Gastroesophageal sphincter (tissue), 4 donors: ENCODE measurements at places on chromosomes 7 and 10.

GRCh38 chr10:12921163-12921562, 80.3 kb downstream of the CCDC3 start:
- ATAC-seq: no peak

DNA sequence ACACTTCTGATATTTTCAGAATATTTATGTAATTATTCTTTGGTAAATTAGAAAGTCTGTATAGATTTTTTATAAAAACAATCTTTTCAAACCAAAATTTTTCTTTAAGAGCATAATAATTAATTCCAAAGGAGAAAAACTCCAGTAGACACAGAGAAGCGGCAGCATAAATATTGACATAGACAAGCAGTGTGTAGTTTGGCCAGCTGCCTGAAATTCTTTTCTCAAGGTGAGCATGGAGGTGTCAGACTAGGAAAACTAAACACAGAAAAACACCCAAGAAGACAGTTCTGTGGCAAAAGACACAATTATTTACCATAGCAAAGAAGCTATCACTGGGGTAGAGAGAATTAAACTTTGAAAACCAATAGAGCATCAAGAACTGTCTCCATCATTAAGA, 82.4 kb downstream of the KLF6 start:
- no peak for ATAC-seq

DNA sequence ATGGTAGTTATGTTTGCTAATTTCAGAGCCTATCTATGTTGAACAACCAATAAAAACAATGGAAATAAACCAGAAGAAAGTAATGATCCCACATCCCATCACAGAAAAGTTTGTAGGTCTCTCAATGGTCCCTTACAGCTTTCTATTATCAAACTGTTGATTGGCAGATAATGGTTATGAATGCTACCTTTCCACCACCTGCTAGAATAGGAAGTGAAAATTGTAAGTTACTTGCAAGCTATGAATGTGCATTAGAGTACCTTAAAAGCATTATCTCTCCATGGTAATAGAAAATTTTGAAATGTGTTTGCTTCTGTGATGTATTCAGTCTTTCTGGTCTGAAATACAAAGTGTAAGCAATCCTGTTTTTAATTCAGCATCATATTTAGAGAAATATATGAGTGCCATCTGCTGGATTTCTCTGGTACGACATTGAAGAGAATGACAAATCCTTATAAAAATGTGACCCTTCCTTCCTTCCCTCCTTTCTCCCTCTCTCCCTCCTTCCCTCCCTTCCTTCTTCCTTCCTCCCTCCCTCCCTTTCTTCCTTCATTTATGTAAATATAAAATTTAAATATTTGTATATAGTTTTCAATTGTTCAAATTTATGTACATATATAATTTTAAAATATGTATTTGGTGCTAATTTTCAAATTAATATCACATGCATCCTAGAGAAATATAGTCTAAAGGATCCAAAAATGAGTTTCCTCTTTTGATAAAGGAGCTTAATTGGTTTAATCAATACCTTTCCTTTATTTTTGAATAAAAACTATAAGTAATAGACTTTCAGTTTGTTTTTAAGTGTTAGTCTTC, 41.4 kb upstream of the PNLIPRP3 start:
- no peak for ATAC-seq

DNA sequence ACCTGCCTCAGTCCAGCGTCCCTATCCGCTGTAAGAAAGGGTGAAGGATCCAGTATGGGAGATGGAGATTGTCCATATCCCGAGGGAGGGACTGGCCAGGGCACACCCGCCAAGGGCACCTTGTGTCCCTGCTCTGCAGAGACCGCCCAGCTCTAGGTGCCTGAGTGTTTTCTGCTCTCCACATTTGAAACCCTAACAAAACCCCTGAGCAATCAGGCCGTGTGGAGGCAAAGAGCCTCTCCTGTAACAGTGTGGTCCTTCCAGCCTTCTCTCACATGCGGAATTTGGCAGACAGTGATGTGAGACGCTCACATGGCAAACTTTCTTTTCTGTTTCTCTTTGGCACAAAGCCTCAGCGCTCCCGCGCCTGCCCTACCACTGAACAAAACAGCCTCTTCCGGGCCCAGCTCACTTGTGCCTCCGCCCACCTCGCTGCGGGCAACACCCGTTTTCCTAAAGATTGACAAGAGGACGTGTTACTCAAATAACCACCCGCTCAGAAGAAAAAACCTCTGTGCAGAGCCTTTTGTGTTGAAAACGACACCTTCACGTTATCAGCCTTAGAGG, 514.8 kb downstream of the DNAJB6 start:
- peak; percentile 54 for ATAC-seq

GRCh38 chr7:27346531-27347275, 104.1 kb downstream of the EVX1 start:
- peak; percentile 31 for ATAC-seq

DNA sequence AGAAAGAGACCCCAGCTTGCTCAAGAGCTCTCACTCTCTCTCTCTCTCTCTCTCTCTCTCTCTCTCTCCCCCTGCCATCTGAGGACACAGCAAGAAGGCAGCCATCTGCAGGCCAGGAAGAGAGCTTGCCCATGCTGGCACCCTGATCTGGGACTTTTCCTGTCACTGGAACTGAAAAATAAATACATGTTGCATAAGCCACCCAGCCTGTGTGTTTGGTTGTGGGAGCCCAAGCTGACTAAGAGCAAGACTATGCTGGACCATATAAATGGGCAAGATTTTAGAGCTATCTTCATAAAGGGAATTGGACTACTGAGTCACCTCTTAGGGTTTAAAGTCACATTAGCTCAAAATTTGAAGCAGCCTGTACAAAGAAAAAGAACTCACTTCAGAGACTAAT, 98.6 kb downstream of the SLC16A9 start:
- ATAC-seq: no peak

- ATAC-seq: no peak
These were observed 120.9 kb upstream of the ZNF804B start for GRCh38 chr7:88638583-88638982.

GRCh38 chr7:25408012-25408687, 179.9 kb upstream of the NPVF start:
- no peak for ATAC-seq

DNA sequence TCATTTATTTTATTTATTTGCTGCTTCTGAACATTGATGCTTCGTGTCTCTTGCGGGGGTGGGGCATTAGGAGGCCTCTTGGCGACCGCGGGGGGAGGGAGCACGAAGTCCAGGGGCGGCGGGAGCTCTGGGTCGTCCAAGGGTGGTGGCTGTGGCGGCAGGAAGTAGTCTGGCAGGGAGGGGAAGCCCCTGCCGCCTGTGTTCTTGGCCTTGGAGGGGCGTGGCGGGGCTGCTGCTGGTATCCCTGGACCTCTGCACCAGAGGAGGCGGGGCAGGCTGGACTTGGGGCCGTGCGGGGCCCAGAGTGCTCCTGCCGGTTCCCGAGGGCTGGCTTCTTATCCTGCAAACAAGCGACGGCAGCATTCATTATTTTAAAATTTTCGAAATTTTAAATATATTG, 70.5 kb upstream of the ABI1 start:
- no peak for ATAC-seq
